ENCODE measurements at places on chromosomes 11 and 22.
A peak's percentile ranks its signal among the peaks of the same experiment; 100 is the strongest.

GRCh38 chr11:10298342-10298741 lies 4.3 kb upstream of the SBF2 start:
- DNase-seq, result peak; percentile 51

DNA sequence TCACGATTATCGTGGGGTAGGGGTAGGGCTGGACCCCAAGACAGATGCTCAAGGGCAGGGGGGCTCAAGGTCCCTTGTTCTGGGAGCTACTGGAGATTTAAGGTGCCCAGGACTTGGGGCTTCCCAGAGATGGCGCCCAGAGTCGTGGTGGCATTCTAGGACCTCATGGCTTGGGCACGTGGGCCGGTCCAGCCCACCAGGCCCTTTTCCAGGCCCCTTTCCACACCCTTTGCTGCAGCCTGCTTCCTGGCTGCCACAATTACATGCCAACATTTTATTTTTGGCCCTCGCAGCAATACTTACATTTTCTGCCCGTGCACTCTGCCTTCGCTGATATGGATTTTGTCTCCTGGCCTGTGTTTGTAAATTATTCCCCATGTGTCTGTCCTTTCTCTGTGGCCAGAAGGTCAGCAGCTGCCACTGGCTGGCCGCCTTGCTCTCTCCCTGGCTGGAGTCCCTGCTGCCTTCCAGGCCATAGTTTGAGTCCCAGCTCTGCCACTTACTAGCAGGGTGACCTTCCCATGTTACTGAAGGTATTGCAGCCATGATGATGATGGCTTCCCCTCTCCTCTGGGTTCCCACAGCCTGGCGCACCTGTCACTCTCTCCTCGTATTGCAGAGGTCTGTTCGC lies 11.2 kb downstream of the MB start:
- DNase-seq, result no peak

DNA sequence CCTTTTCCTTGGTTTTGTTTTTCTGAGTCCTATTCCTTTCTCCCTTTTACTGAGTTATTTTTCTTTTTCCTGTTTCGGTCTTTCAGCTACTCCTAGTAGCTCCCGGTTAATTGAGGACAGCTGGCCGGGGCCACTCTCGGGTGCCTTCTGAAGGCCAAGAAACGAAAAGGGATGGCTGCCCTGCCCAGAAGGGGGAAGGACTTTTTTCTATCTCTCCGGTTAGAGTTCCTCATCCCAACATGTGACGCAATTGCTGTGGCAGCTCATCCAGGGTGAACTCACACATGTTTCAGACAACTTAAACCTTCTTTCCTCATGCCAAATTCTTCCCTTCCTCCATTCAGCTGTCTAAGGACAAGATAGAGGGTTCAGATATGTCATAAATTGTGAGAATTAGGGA lies 83.6 kb downstream of the PIWIL4 start:
- DNase-seq, result no peak

DNA sequence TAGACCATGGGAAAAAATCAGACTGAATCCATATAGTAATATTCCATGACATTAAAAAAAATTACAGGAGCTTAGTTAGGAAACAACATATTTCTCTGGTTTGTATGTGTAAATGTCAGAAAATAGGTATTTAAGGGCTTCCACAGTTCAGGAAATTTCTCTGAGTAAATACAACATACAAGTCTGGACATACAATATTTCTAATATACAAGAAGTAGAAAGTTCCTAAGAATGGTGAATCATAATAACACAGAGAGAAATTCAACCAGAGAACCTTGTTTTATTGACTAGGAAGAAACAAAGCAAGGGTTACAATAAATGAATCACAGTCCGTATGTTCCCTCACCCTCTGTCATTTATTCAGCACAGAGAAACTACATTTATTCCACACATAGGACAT lies 532.7 kb upstream of the FAT3 start:
- DNase-seq, result no peak

GRCh38 chr11:100705447-100705846 lies 18.4 kb downstream of the ARHGAP42 start:
- no peak for DNase-seq

DNA sequence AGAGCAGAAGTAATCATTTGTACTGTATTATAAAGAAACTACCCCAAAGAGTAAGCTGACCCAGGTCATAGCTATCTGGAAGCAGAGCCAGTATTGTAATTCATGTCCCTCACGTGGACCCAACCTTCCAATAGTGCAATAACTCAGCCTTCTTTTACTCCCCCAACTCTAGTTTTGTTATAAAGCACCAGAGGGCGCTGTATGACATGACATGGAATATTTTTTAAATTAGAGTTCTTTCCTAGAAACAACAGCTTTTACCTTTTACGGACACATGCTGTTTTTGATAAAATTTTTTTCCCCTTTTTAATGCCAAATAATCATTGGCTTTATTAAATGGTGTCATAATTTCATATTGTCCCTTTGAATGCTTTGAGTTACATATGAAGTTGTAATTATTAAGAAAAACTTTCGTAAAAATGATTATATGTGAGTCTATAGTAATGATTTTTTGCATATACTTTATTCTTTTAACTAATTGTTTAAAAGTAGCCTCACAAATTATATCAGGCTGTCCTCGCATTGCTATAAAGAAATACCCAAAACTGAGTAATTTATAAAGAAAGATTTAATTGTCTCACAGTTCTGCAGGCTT lies 76.9 kb downstream of the DKK3 start:
- DNase-seq, result peak; percentile 31

All from naive thymus-derived CD4-positive, alpha-beta T cell (primary cell).